ENCODE measurements at places on chromosomes 13 and 19.

DNA sequence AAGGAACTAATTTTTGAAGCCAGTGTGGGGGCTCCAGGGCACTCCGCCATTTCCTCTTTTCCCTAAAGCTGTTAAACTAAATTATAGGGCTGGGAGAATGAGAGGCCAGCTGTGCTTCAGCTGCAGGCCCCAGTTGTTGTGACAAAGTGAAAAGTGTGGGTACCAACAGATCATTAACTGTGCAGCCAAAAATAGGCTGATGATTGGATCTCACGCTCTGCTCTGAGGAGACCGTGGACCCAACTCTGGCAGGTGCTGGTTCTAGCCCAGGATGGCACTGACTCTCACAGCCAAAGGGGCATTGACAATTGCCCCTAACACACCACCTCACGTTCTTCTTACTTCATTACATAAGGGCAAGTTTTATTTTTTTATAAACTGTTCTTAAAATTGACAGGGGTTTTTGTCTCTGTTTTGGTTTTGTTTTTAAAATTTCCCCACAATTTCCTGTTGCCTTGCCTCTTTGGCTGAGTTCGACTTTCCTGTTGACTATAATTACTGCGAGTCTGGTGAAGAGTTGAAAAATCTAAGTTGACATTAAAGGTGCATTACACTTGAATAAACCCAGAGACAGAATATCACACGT is 391.0 kb downstream of the FGF9 start:
- no peak for DNase-seq

- no peak for DNase-seq
These were observed 89.7 kb upstream of the CLDN10 start for GRCh38 chr13:95462801-95463200.

GRCh38 chr19:54154603-54155345 is 4.7 kb downstream of the LENG1 start:
- DNase-seq = no peak

GRCh38 chr13:110403721-110404120 is 96.6 kb downstream of the COL4A2 start:
- no peak for DNase-seq

DNA sequence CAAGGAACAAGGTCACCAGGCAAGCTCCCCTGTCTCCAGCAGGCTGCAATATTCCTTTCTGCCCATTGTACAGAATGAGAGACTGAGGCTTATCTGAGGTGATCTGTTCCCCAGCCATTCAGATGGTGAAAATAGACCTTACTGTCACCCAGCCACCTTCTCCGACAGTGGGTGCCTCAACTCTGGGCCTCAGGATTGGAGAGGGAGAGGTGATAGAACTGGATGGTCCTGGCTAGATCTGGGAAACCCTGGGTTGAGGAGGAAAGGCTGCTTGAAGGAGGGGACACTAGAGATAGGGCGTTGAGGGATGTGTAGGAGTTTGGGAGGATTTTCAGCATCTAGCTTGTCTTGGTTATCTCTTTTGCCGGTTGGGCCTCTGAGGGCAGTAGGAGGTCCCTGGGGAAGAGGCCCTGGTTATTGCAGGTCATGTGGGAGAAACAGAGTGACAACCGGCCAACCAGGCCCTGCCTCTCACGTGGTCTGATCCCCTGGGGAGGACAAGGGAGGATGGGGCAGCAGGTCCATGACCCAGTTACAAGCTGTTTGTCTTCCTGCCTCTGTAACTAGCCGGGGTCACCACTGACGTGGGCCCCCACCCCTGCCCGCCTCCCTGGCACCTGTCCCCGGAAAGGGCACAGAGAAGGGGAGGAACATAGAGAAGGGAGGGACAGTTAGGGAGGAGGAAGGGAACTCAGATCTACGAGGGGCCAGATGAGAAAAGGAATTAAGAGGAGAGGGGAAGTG is 8.2 kb downstream of the NFIC start:
- no peak for DNase-seq

DNA sequence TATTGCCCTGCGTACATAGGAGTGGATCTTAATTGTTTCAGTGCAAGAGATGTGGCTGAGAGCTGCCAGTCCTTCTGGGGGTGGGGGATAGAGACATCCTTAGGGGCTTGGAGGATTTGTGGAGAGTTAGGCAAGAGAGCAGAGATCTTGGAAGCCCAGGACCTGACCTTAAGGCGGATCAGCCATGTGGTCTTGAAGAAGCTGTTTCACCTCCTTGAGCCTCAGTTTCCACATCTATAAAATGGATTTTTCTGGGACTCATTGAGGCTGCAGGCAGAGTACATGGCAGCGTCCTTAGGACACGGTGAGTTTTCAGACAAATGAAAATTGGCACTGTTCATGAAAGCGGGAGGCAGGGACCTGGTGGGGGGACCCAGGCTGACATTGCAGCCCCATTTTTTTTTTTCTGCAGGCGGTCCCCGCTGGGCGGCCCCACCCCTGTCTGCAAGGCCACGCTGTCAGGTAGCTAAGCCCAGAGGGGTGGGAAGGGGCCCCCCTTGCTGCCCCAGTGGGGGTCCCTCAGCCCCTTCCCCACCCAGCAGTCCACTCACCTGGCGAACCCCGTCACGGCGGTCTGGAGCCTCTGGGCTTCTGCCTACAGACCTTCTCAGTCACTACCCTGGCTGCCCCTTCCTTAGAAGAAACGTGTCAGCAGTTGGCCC is 30.0 kb downstream of the PDE4A start:
- DNase-seq = no peak

GRCh38 chr13:81577601-81578195 is 1236.8 kb upstream of the SPRY2 start:
- DNase-seq = no peak

DNA sequence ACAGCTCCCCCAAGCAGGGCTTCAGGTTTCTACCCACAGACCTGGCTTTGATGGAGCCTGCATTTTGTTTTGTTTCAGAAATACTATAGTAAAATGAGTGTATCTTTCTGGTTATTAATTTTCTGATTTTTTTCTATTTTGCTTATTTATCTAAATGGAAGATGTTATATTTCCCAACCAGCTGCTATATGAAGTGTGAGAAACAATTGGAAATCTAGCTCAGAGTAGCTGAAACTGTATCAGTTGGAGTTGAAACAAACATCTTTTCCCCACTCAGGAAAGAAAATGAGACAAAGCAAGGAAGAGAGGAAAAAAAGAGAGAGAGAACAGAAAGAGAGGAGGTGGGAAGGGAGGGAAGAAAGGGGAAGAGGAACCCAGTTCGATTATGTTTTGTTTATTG is 358.5 kb upstream of the ZNF507 start:
- DNase-seq = no peak

DNA sequence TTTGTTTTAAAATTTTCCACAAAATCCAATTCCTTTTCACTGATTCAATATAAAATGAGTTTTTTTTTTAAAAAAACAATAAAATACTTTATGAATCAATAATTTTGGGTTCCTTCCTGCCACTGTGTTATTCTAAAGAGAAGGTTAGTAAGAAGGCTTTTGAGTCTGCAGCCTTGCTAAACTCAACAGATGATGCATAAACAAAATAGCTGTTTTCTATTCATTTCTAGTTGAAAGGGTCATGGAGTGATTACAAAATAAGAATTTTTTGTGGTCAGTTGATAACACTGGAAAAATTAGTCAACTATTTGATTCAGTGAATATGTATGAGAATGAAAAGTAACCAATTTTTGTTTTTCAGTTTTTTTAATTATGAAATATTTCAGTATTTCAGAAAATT is 169.9 kb downstream of the VWA8 start:
- no peak for DNase-seq

DNA sequence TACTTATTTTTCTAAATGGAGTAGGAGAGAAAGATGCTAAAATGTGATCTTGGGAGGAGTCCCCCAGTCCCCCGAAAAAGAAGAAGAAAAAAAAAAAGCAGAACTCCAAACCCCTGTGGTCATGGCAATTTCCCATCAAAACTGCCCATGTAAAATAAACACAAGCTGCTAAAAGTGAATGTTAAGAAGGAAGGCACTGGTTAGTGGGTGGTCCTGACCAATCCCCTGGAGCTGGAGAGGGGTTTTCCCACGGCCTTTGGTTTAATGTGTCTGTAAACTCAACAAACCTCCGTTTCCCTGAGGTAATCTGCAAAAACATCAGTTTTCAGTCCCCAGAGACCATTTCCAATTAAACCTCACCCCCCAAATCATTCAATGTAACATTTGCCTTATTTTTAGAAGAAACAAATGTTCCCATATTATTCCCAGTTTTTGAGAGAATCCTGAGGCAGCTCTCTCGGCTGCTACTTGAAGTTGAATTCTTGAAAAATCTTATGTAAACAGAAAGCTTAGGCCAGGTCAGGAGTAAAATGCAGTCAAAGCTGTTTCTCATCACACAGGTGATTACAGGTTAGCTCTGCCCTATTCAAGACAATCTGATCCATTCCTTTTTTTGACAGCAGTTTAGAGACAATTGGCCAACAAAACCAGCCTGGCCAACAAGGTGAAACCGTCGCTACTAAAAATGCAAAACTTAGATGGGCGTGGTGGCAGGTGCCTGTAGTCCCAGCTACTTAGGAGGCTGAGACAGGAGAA is 17.0 kb downstream of the RAB3D start:
- no peak for DNase-seq

DNA sequence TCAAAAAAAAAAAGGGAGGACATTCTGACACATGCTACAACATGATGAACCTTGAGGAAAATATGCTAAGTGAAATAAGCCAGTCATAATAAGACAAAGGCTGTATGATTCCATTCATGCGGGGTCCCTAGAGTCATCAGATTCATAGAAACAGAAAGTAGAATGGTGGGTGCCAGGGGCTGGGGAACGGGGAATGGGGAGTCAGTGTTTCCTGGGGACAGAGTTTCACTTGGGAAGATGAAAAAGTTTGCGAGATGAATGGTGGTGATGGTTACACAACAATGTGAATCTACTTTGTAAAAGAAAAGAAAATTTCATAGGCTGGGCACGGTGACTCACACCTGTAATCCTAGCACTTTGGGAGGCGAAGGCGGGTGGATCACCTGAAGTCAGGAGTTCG is 6.1 kb upstream of the CLEC4G start:
- no peak for DNase-seq

DNA sequence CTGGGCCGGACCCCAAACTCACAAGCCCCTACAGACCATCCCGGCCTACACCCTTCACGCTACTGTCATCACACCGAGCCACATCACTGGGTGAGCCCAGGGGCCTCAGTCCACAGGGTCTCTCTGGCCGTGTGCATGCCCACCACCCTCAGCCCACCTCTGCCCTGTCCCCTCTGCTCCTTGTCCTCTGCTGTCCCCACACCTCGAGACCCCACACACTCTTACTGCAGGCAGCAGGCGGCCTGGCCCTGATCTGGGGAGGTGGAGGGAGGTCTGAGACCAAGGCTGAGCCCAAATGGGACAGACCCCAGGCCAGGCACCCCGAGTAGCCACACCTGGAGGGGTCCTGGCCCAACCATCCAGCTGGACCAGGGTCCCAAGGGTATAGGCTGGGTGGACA is 35.2 kb downstream of the PEPD start:
- DNase-seq = no peak

DNA sequence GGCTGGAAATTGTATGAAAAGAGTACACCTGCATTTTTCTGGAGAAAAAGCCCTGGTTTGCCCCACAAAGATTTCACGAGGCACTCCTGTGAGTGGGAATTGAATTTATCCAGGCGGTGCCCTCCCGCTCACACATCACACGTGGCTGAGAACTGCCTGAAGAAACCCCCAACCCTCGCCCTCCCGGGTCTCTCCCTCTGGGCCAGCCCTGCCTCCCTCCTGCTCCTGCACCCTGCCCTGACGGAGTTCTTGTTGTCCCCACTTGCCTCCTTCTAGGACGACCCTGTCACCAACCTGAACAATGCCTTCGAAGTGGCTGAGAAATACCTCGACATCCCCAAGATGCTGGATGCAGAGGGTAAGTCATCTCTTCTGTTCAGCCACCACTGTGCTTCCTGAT is 35.2 kb downstream of the CAPN12 start:
- no peak for DNase-seq

DNA sequence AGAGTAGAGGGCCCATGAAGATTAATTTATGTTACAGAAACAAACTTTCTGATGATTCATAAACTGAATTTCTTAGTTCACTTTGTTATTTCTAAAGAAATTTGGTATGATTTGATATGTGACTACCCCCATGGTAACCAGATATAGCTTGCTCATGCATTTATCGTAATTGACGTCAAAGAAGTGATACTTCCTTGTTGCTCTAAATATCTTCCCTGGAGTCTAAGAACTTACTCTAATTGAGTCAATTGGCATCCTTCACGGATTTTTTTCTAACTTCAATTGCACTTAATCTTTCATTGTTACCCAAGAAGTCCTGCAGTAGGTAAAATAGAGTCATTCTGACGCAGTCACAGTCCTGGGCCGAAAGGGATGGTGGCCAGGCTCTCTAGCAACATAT is 240.9 kb downstream of the GPC5 start:
- DNase-seq = no peak

DNA sequence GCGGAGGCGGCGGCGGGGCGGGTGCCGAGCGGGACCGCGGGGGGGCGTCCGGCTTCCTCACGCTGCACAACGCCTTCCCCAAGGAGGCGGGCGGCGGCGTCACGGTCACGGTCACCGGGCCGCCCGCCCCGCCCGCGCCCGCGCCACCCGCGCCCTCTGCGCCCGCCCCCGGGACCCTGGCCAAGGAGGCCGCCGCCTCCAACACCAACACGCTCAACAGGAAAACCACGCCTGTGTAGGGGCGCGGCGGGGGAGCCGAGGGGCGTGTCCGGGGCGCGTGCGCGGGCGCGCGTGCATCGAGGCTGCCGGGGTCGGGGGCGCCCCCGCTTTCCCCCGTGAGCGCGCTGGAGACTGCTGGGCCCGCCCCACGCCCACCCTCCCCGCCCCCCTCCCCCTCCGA is 8.8 kb upstream of the CACNG6 start:
- no peak for DNase-seq

DNA sequence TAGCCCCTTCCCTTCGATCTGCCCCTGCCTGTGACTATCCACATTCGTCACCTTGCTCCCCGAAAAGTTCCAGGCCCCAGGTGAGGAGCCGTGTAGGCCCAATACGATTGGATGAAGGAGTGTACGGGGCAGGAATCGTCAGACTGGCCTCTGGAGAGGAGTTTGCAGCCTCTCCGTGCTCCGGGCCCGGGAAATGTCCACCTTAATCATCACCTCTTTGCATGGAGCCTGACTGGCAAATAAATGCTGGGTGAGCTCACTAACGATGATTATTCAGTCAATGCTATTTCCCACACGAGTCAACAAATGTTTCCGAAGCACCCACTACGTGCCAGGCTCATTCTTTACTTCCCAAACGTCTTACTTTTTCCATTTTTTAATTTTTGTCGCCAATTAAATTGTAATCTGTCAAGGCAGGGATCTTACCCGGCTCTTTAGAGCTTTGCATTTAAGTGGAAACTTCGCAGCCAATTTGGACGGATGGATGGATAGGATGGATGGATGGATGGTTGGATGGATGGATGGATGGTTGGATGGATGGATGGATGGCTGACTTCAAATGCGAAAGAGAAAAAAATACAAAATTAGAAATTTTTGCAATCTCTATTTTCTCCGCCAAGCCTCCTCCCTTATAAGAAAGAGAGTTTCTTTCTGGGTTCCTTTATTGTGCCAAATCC is 45.8 kb downstream of the TGDS start:
- DNase-seq = no peak

GRCh38 chr19:49931293-49932040 is 2.2 kb upstream of the NUP62 start:
- no peak for DNase-seq
